Amygdala (tissue), 56 donors: ENCODE measurements at places on chromosomes 7 and 10.
A peak's percentile ranks its signal among the peaks of the same experiment; 100 is the strongest.

DNA sequence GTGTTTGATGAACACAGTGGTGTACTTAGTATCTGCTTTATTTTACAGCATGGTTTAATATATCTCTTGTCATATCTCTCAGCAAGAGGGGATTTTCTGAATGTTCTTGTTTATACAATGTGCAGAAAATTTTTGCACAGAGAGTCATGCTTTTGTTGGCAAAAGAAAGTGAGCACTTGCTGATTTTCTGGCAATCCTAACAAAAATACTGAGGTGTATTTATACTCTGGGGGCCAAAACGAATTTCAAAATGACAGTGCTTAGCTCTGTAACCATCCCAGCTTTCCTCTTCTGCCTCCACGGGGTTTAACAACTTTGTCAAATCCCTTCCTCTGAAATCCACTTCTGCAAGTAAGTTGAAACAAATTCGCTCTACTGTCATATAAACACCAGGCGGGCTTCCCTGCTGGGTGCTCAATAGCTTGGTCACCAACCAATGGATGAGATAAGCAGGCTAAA, 169.2 kb downstream of the NOC3L start:
- DNase-seq, result no peak

GRCh38 chr7:110839866-110840265, 251.1 kb upstream of the LRRN3 start:
- DNase-seq, result no peak

DNA sequence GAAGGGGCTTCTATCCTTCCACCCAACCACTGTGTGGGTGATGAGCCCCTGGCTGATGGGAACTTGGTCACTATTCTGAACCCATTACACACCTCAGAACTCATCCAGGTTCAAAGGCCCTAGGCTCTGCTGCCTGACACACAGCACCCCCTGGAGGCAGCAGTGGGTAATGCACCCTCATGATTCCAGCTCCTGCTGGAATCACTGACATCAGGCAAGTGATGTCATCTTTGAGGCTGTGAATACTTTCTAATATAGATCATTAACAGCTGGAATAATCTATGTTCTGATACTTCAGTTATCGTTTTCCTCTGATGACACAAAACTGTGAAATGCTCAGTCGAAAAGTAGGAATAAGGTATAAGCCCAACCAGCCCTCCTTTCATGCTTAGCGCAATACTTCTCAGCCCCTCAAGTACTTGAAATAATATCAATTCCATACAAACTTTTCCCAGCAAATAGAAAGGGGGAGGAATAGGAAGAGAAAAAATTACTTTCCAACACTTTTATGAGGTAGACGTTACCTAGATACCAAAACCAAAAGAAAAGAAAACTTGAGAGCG, 7.5 kb upstream of the RBP3 start:
- no peak for DNase-seq

DNA sequence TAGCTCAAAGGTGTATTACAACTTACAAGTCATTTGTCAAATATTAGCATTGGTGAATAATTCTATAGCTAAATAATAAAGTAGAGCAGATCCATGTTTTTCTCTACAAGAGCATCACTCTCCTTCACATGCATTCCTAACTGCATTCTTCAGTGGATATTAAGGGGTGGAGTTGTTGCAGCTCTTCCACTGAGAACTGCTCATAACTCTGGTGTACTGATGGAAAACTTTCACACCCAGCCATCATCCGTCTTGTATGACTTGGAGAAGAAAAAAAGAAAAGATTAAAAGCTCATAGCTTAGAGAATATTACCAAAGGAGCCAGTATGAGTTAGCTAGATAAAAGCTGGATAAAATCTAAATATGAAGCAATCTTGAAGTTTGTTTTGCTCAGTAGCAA, 10.2 kb upstream of the FAM13C start:
- no peak for DNase-seq

DNA sequence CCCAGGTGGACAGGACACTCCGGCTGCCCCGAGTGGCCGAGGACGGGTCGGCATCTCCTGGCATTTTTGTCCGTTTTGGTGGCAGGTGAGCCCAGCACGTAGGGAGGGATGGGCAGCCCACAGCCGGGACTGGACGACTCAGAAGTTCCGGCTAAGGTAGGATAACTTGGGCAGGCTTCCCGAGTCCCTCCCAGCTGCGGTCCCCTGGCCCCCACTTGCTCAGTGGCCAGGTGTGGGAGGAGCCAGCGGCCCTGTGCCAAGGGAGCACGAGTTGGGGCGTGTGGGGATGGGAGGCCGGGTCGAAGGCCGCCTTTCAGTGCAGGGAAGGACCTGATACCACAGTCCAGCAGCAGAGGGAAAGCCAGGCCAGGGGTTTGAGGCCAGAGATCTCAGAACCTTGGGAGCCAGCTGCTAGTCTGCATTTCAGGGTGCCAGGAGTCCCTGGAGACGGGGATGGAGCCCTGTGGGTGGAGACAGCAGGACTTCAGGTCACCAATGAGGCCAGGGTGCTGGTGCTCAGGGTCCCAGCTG, 58.5 kb downstream of the PWWP2B start:
- DNase-seq, result no peak

DNA sequence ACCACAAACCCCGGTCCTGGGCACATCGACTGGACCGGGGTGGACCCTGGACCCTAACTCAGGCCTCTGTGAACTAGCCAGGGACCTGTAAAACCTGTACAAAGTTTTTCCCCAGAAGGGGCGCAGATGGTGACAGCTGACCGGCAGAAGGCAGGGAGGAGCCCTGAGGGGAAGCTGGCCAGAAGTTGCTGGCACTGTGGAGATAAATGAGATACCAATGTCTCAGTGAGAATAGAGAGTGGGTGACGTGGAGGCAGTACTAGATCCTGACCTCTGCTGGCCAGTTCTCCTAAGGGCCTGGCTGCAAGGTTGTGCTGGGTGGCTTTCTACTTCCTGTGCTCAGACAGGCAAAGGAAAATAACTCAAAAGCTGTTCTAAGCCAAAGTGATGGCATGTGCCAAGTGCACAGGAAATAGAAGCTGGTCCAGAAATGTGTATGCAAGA, 10.6 kb upstream of the TSPAN14 start:
- no peak for DNase-seq

GRCh38 chr10:72009425-72010081, 45.4 kb downstream of the CHST3 start:
- DNase-seq, result peak; percentile 32

- DNase-seq, result no peak
Observed at GRCh38 chr7:363626-364025, 73.7 kb downstream of the FOXL3 start.
